Stimulated activated CD8-positive, alpha-beta memory T cell treated with anti-CD3 and anti-CD28 coated beads, Interleukin-7, amount 100 ng/mL, for 48 hours (primary cell): ENCODE measurements at places on chromosomes 16 and 17.
A peak's percentile ranks its signal among the peaks of the same experiment; 100 is the strongest.

DNA sequence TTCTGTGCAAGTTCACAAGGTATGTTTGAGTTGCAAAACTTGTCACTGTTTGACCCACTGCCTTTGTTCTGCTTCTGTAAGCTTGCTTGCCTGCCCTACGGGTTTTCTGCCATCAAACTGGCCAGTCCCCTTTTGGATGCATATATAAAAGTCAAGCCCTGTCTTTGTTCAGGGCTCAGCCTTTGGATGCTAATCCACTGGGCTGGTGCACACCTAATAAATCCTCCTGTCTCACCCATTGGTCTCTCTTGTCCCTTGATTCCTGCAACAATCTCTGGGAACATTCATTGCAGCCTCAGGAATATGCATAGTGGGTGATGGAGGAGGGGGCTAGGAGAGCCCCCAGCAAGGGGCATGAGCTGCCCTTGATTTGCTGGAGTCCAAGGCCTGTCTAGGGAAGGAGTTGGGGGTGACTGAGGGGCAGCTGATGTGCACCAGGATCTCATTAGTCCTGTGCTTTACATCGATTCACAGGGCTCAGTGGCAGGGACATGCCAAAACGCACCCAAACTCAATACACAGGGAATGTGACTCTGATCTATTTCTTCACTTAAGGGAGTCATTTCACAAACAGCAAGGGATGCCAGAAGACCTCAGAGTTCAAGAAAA is 225.4 kb upstream of the NLRP1 start:
- no peak for DNase-seq

DNA sequence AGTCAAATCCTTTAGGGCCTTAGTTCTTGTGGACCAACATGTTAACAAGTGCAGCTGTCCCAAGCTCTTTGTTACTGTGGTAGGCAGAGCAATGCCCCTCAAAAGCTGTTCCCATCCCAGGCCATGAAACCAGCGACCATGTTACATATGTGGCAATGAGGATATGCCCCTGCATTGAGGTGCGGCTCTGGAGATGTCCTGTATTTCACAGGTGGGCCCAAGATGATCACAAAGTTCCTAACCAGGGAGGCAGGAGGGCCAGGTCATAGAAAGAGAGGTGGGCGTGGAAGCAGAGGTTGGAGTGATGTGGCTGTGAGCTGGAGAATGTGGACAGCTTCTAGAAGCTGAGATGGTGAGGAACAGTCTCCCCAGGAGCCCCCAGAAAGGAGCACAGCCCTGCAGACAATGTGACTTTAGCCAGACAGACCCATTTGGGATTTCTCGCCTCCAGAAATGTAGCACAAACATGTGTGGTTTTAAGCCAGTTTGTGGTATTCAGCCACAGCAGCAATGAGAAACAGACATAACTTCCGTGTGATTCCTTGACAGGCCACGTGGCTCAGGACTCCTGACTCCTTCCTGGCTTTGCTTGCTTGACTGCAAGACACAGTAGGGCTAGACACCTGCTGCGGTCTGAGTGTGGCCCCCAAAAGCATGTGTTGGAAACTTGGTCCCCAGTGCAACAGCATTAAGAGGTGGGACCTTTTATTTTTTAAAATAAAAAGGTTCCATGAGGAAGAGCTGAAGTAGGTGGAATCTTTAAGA is 778.3 kb downstream of the KCNJ18 start:
- DNase-seq, result no peak

DNA sequence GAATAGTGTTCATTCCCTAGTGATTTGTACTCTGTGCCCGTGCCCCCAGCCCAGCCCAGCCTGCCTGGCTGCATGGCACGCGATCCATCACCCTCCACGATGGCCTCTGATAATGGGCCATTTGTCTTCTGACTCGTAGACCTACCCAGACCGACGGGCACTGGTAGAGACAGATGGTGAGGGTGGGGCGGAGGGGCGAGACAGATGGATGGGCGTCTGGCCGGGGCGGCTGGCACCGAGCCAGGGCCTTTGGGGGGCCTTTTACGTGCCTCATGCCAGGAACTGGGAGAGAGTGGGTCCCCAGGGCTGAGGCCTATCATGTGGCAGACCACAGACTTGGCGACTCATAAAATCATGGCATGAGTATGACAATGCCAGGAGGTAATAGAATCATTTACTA is 25.4 kb downstream of the CRHR1 start:
- no peak for DNase-seq

GRCh38 chr17:82507631-82508175 is 11.8 kb upstream of the FOXK2 start:
- no peak for DNase-seq

- no peak for DNase-seq
Measured at GRCh38 chr16:30585022-30585399, 486 bp downstream of the ZNF785 start.

DNA sequence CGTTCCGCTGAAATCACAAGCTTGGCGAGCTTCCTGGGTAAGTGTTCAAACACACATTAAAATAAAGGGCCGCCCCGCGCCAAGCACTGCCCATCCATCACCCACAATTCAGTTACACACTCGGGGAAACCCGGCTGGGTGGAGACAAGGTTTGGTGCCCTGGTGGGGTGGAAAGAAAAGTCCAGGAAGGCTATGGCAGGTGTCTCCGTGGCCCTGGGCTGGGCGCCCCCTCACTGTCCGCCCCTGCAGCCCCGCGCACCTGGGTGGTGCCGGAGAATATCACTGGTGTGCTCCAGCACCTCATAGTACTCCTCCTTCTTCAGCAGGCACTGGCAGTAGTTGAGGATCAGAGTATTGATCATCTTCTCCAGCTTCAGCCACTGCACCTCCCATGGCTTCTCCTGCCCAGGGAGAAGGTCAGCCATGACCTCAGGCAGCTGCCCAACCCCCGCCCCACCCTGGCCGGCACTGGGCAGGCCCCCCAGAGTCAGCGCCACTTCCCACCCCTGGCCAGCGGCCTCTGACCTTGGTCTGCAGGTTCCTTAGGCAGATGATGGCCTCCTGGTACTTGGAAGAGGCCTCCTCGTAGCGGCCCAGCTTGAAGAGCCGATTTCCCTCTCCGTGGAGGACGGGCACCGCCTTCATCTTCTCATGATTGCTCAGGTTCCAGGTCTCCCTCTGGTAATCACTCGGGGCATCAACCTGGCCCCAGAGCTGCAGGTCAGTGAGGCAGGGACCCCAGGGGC is 8.4 kb downstream of the AIPL1 start:
- no peak for DNase-seq

DNA sequence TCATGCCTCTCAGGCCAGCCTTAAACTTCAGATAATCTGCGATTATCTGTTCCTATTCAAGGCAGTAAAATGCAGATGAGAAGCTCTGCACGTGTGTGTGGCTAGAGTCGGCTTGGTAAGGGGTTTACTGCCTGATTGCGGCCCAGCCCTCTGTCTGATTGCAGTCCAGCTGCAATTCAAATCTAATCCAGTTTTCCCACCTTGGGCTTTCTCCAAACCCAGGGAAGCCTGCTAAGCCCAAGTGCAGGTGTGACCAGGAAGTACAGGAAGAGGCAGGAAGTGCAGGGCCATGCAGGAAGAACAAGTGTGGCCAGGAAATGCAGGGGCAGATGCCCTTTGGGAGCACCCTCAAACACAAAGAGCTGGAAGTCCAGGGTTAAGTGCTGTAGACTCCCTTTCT is 314.9 kb downstream of the CEP112 start:
- no peak for DNase-seq

GRCh38 chr16:75267631-75268264 is 16.3 kb upstream of the BCAR1 start:
- no peak for DNase-seq

GRCh38 chr16:60091529-60091928 is 1357.4 kb upstream of the GOT2 start:
- no peak for DNase-seq

DNA sequence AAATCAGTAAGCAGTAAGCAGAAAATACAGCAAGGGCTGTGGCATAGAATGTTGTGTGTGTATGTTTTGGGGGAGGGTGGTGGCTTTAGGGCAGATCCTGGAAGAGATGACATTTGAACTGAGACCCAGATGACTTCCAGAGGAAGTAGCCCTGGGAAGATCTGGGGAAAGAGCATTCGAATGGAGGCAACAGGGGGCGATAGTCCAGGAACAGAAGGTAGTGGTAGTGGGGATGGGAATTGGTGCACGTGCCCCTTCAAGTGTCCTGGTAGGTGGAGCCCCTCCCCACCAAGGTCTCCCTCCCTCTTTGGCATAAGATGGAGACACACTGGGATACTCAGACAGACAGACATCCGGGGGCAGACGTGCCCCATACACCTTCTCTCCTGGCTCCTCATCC is 14.1 kb downstream of the ARHGEF15 start:
- no peak for DNase-seq

GRCh38 chr16:84746875-84747274 is 47.1 kb downstream of the USP10 start:
- no peak for DNase-seq

- DNase-seq, result no peak
Measured at GRCh38 chr17:6940186-6940649, 55.6 kb upstream of the ALOX12 start.

DNA sequence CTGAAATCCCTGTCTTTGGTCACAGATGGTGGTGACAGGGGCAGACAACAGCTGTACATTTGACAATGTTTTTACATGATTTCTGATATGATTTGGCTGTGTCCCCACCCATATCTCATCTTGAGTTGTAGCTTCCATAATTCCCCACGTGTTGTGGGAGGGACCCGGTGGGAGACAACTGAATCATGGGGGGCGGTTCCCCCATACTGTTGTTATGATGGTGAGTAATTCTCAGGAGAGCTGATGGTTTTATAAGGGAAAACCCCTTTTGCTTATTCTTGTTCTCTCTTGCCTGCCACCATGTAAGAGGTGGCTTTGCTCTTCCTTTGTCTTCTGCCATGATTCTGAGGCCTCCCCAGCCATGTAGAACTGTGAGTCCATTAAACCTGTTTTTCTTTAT is 353.9 kb downstream of the CPPED1 start:
- peak; percentile 20 for DNase-seq

DNA sequence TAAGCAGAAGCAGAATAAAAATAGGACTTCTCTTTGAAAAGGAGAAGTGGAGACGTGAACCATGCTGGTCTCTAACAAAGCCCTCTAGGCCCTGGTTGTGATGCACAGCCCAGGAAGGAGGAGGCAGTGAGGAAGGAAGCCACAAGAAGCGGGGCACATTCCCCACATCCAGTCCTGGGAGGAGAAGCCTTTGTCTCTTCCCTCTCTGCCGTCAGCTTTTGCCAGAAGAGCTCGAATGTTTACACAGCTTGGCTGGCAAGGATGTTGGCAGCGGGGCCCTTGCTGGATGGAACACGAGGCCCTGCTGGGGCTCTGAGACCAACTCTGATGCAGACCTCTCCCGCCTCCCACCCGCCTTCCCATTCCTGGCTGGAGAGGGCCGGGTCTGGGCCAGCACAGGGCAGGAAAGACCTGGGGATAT is 91.3 kb downstream of the MAF start:
- no peak for DNase-seq

- no peak for DNase-seq
Measured at GRCh38 chr17:46813920-46814319, 4.6 kb downstream of the WNT3 start.

- DNase-seq, result no peak
Measured at GRCh38 chr16:82452004-82452756, 174.6 kb upstream of the CDH13 start.

DNA sequence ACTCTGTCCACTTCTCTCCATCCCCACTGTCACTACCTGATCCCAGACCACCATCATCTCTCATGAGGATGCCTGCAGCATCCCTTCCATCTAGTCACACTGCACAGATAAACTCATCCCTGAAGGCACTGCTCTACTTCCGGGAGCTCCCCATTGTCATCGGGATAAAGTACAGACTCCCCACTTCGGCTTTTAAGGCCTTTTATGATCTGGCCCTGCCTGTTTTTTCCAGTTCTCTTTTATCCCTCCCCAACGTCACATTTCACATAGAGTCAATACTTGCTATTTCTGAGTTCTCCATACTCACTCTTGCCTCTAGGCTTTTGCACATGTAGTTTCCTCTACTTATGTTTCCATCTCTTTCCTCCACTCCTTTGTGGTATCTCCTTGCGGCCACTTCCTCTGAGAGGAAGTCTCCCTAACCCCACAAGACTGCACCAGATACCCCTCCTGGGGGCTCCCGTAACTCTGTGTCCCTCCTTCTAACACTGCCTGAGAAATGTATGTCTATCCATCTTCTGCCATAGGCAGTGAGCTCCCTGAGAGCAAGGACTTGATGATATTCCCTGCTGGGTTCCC is 66.9 kb downstream of the COPRS start:
- no peak for DNase-seq

DNA sequence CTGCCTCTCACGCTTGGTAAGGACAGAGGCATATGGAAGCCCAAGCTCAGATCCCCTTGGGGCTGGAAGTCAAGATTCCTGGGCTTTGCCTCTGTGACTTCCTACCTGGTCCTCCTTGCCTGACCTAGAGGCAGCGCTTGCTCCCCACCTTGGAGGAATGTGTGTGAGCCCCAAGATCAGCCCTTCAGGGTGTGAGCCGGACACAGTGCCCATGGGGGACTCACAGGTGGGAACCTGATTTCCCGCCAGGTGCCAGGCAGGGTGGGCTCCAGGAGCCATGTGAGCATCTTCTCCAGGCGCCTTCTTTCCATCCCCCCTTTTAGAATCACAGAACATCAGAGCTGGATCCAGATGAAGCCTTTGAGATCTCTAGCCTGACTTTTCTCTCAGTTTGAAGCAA is 10.2 kb downstream of the CD300LG start:
- DNase-seq, result no peak

GRCh38 chr17:20156196-20157000 is 147.2 kb downstream of the SPECC1 start:
- no peak for DNase-seq

DNA sequence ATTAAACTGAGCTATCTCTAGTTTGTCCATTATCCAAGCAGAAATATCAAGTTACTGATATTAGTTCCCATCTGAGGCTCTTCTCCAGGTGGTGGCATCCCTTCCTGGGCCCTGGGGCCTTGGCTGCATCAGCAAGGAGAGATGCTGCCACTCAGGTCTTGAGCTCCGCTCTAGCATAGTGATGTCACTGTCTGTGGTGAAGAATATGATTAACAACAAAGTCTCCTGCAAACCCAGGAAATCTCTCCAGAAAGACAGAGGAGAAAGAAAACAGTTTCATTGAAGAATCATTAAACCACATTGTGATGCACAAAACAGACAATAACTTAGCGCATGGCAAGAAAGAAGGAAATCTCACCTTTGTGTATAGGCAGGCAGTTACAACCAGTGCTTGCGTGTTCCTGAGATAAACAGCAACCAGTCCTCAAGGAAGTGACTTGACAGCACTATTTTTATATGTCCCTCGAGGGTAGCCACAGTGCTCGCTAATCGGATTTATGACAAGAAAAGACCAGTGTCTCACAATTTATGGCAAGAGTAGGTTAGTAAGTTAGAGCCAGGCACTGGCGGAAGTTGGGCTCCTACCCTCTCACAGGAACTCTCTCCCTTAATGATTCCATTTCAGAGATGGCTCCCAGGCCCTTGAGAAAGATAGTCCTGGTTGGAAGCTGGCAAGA is 151.1 kb downstream of the AHSP start:
- no peak for DNase-seq

- no peak for DNase-seq
Measured at GRCh38 chr16:24552705-24553246, 13.4 kb downstream of the RBBP6 start.

DNA sequence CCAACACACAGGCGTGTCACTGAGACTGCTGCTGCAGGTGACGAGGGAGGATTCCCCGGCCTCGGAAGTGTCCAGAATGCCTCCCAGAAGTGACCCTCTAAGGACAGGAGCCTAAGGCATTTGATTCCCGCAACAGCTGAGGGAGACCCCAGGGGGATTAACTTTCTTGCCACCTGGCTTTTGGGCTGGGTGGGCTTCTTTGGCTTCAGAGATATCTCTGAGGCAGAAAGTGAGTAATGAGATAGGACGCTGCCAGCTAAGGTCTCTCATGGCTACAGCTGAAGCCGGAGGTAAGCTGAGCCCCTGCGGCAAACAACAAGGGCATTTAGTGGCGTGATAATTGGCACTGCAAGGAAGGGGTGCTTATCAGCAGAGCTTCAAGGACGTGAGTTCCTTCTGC is 17.0 kb downstream of the DRC3 start:
- no peak for DNase-seq
